Stimulated activated CD8-positive, alpha-beta memory T cell treated with anti-CD3 and anti-CD28 coated beads, Interleukin-4, amount 100 ng/mL, for 48 hours (primary cell): ENCODE measurements at places on chromosomes 3 and 15.

- no peak for DNase-seq
Observed at GRCh38 chr3:177169936-177170722, 27.2 kb downstream of the TBL1XR1 start.

DNA sequence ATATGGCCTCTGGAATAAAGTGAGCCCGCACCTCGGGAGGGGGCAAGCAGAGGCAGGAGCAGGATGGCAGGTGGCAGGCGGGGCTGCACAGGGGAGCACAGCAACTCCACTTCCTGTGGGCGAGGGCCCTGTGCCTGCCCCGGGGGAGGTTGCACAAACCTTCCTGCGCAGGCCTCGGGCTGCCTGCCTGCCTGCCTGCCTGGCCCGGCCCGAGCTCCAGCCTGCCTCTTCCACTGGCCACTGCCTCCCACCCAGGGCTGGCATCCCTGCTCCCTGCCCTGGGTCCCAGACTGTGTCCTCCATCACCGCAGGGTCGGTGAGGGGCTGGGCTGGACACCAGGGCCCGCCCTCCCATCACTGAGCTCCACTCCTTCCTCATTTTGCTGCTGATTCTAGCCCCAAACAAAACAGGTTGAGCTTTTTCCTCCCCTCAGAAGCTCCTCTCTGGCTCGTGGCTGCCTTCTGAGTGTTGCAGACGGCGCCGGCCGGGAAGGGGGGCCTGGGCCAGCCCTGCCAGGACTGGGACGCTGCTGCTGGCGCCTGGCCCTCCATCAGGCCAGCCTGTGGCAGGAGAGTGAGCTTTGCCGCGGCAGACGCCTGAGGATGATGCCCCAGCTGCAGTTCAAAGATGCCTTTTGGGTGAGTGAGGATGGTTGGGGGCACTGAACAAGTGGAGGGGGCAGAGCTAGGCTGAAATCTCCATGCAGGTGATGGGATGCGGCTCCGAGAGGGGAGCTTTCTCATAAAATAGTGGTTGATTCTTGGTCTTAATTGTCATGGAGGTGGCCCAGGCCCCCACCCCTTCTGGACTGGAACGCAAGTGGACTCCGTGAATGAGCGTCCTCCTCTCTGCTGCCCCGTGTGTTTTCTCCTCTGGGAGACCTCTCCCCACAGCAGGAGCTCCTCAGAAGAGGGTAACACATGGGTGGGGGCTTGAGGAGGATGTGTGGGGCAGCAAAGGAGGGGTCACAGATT is at the start of gene PSTPIP1:
PSTPIP1 (plus strand) TSS at position 156 of the 975 bp plus-strand sequence; CDS start at position 604, 448 bp downstream.
- peak; percentile 78 for DNase-seq

DNA sequence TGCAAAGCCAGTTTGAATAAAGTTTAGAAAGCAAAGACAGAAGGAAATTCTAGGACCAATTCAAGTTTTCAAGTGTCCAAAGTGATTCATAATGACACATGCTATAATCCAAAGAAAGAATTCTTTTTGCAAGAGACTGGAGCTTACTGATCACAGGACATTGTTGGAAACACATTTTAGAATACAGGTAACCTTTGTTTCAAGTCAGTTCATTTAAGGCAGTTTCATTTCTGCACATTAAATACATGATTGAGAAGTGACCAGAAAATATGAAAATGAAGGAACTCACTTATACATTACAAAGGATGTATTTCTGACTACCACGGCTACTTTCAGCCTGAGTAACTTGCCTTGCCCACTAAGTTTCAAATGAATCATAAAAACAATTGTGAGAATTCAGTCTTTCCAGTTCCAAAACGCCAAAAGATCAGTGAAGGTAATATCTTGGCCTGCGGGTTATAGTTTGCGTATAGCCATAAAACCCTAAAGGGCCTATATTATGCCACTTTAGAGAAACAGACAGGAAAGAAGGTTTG is 48.7 kb downstream of the PRICKLE2 start:
- no peak for DNase-seq

DNA sequence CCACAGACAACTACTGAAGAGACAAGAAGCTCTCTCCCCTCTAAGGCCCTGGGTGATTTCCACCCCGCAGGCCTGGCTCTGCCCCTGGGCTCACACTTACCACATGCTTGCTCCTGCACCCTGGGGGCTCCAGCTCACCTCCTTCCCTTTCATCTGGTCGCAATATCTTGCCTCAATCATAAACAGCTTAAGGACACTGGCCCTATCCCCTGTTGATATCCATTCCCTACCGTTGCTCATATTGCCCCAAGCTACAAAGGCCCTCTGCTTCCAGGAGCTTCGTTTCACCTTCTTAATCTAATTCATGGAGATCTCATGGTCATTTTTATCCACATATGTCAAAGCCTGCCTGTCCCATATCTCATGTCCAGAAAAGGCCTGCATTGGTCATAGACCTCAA is 46.0 kb upstream of the TSEN2 start:
- DNase-seq = no peak

DNA sequence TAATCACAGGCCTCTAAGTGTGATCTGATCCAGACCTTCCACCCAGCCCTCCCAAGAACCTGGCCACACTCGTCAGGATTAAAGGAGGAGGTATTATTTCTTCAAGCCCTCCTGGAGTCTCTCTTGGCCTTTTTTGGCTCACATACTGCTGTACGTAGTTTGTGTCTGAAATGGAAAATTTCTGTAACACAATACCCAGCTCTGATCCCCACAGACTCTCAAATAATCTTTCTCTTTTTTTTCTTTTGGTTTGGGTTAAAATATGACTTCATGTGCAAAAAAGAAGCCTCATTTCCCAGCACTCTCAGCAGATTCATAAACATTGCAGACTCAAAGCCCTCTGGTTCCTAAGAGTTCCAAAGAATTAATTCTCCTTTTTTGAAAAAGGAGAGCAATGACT is 96.5 kb upstream of the PHLDB2 start:
- DNase-seq = no peak

DNA sequence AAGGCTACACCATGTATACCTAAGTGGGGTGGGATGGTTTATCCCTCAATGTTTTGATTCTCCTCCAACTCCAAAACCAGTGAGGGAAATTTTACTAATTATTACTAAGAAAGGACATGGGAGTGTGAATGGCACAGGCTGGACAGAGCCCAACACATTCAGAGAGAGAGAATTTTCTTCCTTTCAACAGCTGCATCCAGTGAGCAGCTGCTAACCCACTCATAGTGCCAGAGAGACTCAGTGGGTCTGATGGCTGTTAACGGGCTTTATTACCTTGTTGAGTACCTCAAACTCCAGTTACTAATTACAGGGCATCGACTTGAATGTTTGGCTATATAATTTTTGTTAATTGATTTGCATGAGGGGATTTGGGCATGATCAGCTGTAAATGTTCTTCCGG is 75.8 kb downstream of the RORA start:
- DNase-seq = no peak

GRCh38 chr3:81459733-81460132 is 301.7 kb downstream of the GBE1 start:
- DNase-seq = no peak

DNA sequence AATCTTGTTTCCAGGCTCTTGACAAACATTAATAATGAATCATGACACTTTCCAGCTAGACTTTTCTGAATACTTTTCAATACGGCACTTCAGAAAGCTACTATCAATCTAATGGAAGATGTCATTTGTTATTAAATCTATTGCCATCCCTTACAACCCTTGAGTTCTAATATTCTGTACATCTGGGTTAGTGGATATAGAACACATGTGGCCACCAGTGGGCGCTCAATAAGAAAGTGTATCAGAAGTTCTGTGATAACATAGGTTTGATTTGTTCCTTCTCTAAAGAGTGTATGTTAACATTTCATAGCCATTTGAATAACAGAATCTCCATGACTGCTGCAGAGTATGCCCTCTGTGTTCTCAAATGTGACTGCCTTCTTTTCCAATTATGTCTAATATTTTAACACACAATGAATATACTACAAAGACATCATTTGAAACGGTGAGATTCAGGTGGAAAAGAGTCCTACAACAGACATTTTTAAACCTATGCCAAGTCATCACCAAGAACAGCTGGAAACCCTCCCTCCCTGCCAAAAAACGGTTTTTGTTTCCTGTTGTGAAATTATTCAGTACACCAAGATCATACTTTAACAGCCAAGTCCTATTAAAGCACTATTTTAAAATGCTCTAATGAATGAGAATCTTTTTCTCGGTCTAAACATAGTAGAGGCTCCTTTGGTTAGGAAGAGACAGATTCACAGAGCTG is 22.2 kb downstream of the ALDH1A2 start:
- DNase-seq = peak; percentile 56

DNA sequence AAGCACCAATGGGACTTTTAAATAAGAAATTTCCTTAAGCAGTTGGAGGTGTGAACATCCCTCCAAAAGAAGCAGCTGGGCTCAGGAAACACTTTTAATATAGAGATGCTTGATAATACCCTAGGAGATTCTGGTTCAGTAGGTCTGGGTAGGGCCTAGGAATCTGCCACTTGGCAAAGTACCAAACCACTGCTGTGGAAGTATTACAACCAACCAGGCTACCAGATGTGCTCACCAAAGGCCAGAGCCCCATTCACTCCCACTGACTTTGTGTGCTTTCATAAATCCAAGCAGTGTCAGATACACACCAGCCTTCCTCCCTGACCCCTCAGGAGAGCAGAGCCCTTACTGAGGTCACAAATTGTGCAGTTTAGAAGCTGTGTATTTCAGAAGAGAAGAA is 162.6 kb downstream of the CCNL1 start:
- DNase-seq = no peak

DNA sequence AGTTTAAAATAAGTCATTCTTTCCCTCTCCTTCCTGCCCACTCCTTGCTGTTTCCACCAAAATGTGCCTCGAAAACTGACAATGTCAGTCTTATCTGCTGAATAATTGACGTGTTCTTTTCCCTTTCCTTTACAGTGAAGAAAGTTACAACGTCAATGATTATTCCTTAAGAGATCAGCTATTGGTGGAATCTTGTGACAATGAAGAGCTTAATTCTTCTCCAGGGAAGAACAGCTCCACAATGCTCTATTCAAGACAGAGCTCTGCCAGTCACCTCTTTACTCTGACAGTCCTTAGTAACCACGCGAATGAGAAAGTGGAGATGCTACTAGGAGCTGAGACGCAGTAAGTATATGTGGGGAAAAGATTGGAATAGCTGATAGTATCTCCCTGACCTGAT is 84.1 kb downstream of the DHX36 start:
- DNase-seq = no peak
